ENCODE measurements at places on chromosomes 6 and 20.

GRCh38 chr6:33628401-33628964 lies 7.4 kb downstream of the ITPR3 start:
- no peaks in the 10 kb centered on the region for H3K27me3 ChIP-seq
- H3K36me3 ChIP-seq = peaks cover 23% of the 10 kb centered on the region
- H3K27ac ChIP-seq = no peak overlapping the region
- no peak for DNase-seq
- H3K4me1 ChIP-seq = peaks cover 33% of the 10 kb centered on the region

- H3K27me3 ChIP-seq = peaks cover 2% of the 10 kb centered on the region
- H3K36me3 ChIP-seq = no peaks in the 10 kb centered on the region
- no peak for DNase-seq
- H3K4me3 ChIP-seq = no peak overlapping the region
- no peaks in the 10 kb centered on the region for H3K4me1 ChIP-seq
- no peak overlapping the region for H3K27ac ChIP-seq
Observed at GRCh38 chr6:31922942-31923341, 4.6 kb upstream of the C2 start.

DNA sequence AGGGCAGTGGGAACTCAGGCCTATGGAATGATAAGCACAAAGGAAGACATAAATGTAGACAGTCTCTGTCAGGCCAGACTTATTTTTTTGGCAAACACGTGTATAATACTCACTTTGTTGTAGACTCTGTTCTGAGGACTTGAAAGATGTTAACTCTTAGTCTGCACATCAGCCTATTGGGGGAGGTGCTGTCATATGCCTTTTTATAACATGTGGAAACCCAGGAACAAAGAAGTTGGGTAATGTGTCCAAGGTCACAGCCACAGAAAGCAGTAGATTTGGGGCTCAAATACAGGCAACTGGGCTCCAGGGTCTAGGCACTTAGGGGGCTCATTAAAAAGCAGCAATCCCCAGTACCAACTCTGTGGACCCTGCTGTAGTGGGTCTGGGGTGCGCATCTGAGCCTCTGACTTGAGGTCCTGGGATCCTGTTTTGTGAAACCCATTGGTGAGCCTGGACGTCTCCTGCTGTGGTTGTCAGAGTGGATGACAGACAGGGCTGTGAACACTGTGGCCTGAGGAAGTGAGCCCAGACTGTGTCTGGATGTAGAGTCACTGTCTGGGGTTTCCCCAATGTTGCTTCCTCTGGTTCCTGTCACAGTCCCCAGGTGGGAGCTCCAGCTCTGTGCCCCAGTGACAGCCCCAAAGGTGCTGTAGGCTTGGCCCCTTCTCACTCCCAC lies 50.0 kb downstream of the CDH26 start:
- no peak overlapping the region for H3K4me3 ChIP-seq
- no peaks in the 10 kb centered on the region for H3K36me3 ChIP-seq
- H3K27me3 ChIP-seq = peaks cover 5% of the 10 kb centered on the region
- no peak overlapping the region for H3K27ac ChIP-seq

DNA sequence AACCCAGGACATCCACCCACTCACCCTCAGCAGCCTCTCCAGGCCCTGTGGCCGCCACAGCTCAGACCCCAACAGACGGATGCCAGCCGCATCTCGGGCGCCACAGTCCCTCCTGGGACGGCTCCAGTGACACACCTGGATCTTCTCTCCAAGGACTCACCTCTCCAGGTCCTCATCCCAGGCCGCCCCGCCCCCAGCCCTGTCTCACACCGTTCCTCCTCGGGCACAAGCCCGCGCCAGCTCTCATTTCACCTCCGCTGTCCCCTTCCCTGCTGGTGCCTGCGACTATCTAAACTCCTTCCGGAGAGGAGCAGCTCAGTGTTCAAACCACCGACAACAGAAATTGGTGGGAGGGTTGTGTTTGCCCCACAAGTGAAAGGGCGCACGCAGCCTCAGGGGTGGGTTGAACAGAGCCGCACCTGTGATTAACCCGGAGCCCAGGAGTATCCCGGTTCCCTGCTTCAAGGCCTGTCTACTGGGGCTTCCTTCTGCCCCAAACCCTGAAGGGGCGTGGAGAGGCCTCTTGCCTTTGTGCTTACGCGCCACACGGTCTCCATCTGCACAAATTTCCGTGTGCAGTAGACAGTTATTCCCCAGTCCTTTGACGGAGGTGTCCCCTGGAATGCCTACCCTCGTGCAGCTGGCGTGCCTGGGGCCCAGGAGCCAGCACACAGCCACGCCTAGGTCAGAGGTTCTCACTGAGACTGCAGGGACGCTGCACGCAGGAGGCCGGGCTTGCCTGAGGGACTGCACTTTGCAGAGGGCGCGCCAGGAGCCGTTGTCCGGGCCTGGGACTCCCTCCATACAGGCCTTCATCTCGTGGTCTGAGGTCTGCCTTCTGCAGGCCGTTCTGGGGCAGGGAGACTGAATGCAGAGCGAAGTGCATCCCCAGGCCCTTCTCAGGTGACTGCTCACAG lies 232.7 kb downstream of the DLL1 start:
- no peak for DNase-seq
- peaks cover 4% of the 10 kb centered on the region for H3K27me3 ChIP-seq
- H3K36me3 ChIP-seq = no peaks in the 10 kb centered on the region
- H3K27ac ChIP-seq = no peak overlapping the region
- H3K4me1 ChIP-seq = no peaks in the 10 kb centered on the region
- no peak overlapping the region for H3K4me3 ChIP-seq

Measured in activated T-helper 2 cell treated with anti-CD3 and anti-CD28 coated beads, Interferon-gamma antibody, Interleukin-2, Interleukin-4, amounts not matched to agents 10 μg/mL and 5 μg/mL and 100 μg/mL, durations not matched to agents 14 hours and 24 hours and 36 hours (primary cell).